ENCODE measurements at places on chromosomes 7 and 10.

DNA sequence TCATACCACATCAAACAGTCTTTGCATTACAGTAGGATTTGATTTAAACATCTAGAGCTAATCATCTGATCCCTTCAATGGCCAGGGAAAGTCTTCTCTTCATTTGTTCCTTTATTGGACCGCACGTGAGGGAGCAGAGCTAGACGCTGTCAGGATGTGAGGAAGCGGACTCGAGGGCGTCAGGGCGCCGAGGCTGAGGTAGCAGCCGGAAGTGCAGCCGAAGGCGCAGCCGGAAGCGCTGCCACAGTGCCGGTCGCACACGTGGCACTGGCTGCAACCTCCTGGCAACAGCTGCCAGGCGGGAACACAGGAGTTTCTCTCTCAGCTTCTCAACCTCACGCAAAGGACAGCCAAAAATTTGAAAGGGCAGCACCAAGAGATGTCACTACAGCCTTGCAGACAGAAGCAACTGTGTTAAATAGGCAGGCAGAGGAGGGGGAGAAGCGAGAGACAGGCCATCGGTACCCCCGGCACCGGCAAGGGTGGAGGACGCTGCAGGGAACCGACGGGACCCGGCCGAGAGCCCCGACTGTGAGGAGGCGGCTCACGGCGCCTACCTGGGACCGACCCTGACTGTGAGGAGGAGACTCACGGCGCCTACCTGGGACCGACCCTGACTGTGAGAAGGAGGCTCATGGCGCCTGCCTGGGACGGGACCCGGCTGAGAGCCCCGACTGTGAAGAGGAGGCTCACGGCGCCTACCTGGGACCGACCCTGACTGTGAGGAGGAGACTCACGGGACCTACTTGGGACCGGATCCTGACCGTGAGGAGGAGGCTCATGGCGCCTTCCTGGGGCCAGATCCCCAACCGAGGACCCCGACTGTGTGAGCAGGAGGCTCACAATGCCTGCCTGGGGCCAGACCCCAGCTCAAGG lies 32.3 kb downstream of the VIPR2 start:
- DNase-seq = peak; percentile 34

DNA sequence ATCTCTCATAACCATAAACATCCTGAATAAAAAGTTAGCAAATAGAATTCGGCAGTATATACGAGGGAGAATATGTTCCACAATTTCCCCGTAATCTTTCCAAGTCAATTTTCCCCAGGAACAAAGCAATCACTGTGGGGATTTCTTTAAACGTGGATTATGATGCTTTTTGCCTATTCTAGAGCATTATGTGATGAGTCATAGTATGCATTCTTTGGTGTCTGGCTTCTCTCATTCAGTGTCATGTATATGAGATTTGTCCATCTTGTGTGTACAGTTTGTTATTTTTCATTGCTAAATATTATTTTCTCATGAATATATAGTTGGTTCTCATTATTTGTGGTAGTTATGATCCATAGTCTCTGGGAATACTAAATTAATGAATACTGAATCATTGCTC lies 9.9 kb upstream of the OR9A4 start:
- no peak for DNase-seq

- DNase-seq = no peak
Measured at GRCh38 chr7:121755286-121755685, 117.7 kb upstream of the PTPRZ1 start.

DNA sequence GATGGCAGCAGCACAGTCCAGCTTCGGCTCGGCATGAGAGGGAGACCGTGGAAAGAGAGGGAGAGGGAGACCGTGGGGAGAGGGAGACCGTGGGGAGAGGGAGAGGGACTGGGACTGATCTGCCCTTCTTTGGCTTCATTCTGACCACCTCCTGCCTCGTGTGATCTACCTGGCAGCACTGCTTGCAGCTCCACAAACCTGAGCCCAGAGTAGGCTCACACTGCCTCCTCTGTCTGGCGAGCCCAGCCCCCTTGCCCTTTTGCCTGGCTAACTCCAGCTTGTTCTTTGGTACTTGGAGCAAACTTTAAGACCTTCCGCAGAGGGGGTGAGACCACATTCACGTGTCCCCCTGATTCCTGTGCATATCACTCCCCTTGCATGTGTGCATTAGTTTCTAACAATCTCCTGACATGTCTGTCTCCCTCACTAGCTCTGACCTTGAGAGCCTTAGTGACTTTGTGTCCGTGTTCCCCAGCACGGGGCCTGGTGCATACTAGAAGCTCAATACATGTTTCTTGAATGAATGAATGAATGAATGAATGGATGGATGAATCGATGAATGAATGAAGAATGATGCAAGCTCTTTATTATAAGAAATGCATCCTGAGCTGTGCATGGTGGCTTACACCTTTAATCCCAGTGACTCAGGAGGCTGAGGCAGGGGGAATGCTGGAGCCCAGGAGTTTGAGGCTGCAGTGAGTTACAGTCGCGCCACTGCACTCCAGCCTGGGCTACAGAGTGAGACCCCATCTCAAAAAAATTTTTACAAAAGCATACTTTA lies 31.2 kb downstream of the UBTD1 start:
- DNase-seq = no peak

DNA sequence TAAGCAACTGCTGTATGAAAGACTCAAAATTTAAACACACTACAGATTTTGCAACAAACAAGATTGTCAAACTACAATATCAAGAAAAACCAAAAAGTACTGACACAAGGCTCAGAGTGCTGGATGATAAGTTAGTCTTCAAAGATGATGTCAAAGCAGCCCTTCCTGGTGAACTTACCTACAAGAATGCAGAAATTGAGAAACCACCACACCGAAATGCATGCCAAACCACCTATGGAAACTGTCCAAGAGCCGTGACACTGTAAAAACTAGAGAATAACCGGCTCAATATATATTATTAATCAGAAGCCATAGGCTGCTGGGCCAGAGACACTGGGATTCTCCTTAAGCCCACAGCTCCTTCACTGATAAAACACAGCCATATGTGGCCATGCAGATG lies 25.3 kb downstream of the DENND11 start:
- no peak for DNase-seq

GRCh38 chr7:69245646-69246045 lies 352.6 kb upstream of the AUTS2 start:
- DNase-seq = no peak

Measured in activated naive CD4-positive, alpha-beta T cell treated with anti-CD3 and anti-CD28 coated beads, Interleukin-2, amount 10 ng/mL, durations not matched to agents 7 days and 5 days (primary cell).